M059J (cell line): ENCODE measurements at places on chromosomes 12 and 14.

- DNase-seq, result no peak
Measured at GRCh38 chr12:9811621-9812020, 15.7 kb upstream of the KLRF1 start.

DNA sequence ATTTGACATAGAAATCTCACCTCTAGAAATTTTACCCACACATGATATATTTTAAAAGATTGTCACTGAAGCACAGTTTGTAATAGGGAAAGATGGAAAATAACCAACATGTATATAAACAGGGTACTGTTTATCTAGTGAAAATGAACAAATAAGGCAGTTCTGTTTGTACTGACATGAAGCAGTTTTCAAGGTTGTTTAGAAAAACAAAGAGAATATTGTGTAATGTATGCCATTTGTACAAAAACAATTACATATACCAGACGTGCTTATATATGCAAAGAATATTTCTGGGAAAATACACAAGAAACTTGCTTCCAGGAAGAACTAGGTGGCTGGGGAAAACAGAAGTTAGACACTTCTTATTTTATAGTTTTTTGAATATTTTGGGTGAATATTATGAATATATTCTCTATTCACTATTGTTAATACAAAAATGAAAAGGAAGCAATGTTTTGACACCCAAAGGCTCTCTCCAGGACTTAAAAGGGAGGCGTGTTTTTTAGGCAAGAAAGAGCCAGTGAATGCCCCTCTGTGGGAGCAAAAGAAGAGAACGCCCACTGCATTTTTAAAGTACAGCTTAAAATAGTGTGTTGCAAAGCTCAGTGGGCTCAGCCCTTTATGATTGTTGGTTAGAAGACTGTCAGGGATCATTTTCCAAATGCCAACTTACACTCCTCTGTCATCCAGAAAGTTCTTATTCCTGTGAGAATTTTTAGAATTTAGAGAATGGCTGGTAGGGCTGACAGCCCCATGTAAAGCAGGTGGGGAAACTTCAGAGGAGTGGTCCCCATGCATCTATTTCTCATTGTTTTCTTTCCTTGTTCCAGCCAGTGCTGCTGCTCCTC is 59.6 kb upstream of the FERMT2 start:
- no peak for DNase-seq

DNA sequence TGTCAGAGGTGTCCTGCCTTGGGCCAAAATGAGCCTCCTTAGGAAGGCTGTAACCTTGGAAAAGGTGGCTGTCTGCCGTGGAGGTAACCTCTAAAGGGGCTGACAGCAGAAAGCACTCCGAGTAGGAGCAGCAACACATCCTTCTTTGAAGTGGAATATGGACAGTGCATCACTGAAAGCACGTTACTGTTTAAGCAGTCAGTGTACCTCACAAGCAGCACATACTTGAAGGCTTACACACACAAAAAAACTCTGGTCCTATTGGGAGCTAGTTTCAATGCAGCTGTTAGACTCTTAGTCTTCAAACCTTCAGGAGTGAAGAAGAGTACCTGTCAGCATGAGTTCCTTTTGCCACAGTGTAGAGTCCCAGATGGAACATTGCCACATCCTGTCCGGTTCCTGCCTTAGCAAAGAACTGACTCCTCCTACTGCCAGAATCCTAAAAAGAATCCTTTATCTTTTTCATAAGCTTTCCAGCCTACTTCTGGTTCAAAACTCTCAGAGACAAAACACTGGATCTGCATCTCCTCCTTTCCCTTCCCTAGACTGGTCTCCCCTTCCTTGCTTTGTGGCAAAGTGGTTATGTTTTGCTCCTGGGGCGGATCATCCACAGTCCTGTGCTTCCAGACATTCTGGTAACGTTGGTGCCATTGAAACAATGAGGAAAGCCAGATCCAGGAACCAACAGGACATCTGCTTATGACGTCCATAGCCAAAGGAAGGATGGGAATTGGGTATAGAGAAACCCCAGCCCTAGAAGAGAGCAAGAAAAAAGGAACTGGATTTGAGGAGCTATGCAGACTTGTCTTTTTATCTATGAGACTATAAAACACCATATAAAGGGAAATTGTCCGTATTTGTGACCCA is 8.5 kb upstream of the MDM1 start:
- no peak for DNase-seq

GRCh38 chr12:80553316-80553715 is 109.3 kb downstream of the PTPRQ start:
- peak; percentile 82 for DNase-seq

DNA sequence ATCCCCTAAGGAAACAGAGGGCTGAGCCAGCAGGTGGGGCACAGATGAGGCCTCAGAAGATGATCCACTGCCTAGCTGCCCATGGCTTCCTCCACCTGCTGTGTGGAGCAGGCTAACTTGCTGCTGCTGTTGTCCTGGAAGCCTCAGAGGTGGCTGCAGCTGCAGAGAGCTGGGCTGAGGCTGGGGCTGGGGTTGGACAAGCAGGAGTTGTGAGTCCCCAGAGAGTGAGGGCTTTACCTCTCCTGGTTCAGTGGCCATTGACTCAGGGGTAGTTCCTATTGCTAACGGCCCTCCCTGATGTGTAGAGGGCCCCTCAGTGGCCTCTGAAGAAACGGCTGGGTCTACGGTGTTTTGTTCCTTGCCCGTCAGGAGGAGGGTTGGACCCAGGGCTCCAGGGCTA is 13.7 kb upstream of the PRKAG1 start:
- DNase-seq, result no peak

- no peak for DNase-seq
Measured at GRCh38 chr12:112023759-112024396, 10.7 kb downstream of the ERP29 start.

GRCh38 chr14:49679271-49679670 is 8.7 kb downstream of the POLE2 start:
- DNase-seq, result peak; percentile 60

GRCh38 chr14:101097109-101097793 is 193.7 kb upstream of the RTL1 start:
- DNase-seq, result no peak

GRCh38 chr12:47882781-47883546 is 21.8 kb downstream of the VDR start:
- peak; percentile 25 for DNase-seq

DNA sequence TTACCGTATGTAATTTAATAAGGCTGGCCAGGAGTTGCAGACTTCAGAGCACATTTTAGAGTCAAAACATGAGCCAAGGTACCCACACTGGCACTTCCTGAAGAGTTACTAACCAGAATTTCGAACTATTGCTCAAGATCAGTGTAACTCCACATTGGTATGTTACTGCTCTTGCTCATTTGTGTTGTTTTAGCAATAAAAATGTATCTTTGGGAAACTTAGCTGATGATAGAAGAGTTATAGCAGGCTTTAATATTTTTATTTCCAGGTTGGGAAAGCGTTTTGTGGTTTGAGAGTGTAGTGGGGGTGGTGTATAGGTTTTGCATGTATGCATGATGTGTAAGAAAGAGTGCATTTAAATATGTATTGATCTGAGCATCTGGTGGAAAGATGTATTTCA is 96.6 kb downstream of the SCN8A start:
- peak; percentile 4 for DNase-seq

DNA sequence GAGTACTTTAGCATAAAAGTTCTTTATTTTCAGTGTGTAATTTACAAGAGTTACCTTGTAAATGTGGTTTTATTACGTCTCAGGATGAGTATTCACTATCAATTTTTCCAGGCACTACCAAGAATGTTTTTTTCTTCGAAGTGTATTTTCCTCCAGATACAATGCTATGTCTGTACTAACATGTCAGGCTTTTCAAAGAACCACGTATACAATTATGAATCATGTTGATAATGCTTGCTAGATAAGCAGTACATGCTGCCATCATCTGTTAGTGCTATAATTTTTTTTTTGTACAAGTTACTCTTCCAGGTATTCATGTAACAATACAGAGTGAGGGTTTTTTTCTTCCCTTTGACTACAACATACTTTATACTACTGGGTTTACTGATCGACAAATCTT is 5.6 kb upstream of the KANSL2 start:
- no peak for DNase-seq

GRCh38 chr12:24754690-24755638 is 193.9 kb downstream of the BCAT1 start:
- DNase-seq, result peak; percentile 93

GRCh38 chr14:59377991-59378601 is 87.1 kb downstream of the GPR135 start:
- DNase-seq, result no peak

- no peak for DNase-seq
Measured at GRCh38 chr14:65892315-65892714, 479.8 kb downstream of the FUT8 start.

DNA sequence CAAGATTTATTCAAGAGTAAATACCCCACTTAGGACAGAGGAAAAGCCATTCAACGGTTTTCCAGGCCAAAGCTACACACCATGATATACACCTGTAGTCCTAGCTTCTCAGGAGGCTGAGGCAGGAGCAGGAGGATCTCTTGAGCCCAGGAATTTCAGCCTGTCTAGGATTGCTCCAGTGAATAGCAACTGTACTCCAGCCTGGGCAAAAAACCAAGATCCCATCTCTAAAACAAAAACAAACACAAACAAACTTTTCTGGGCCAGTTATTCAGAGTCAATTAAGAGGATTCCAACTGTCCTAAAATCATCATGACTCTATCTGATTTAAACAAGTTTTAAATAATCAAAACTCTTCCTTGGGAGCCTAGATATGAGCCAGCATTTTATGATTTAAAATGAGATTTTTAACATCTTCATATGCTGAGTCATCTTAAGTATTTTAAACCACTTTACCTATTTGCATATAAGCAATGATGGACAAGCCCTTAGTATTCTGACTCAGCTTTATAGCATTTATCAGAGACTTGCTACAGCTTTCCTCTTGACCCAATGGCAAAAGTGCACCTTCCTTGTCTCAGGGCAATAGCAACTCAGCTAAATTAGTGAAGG is 77.1 kb downstream of the KCNMB4 start:
- peak; percentile 69 for DNase-seq

DNA sequence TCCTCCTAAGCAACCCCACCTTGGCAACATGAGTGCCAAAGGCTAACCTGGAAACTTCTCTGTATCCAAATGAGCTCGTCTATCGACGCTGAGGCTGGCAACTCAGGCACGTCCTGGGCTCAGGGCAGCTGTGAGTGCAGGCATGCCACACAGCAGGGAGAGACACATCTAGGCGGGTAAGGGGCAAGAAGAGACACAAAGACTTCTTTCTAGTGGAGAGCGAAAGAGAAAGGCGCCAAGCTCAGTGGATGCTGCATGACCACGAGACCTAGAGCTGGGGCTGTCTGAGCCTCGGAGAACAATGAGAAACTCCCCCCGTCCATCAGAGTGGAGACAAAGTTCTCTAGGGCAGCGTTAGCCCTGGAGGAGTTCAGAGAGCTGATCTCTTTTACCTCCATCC is 170.4 kb downstream of the CALM1 start:
- DNase-seq, result no peak

DNA sequence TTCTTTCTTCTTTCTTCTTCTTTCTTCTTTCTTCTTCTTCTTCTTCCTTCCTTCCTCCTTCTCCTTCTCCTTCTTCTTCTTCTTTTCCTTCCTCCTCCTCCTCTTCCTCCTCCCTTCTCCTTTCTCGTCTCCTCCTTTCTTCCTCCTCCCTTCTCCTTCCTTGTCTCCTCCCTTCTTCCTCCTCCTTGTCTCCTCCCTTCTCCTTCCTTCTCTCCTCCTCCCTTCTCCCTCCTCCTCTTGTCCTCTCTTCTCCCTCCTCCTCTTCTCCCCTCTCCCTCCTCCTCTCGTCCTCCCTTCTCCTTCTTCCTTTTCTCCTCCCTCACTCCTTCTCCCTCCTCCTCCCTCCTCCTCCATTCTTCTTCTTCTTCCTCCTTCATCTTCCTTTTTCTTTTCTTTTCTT is 44.5 kb downstream of the NUBPL start:
- DNase-seq, result no peak

GRCh38 chr14:55904086-55904485 is 214.1 kb upstream of the PELI2 start:
- DNase-seq, result no peak

GRCh38 chr14:94676495-94677185 is 64.4 kb downstream of the SERPINA3 start:
- DNase-seq, result no peak

DNA sequence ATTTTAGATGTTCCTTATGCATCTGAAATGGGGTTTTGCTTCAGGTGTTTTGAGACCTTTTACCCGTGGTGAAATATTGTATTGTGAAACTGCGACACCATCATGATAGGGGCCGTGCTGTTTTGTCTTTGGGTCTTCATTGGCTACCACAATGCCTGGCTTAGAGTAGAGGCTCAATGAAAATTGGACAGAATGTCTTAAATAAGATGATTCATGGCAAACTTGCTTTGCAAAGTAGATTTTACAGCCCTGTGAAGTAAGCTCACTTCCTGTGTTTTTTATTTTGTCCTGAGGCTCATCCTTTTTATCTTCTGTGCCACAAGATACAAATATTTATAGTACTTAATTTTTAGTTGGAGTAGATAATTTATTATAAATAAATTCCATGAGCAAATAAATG is 111.3 kb upstream of the FRMD6 start:
- peak; percentile 70 for DNase-seq
